ENCODE measurements at places on chromosomes 1 and 21.

DNA sequence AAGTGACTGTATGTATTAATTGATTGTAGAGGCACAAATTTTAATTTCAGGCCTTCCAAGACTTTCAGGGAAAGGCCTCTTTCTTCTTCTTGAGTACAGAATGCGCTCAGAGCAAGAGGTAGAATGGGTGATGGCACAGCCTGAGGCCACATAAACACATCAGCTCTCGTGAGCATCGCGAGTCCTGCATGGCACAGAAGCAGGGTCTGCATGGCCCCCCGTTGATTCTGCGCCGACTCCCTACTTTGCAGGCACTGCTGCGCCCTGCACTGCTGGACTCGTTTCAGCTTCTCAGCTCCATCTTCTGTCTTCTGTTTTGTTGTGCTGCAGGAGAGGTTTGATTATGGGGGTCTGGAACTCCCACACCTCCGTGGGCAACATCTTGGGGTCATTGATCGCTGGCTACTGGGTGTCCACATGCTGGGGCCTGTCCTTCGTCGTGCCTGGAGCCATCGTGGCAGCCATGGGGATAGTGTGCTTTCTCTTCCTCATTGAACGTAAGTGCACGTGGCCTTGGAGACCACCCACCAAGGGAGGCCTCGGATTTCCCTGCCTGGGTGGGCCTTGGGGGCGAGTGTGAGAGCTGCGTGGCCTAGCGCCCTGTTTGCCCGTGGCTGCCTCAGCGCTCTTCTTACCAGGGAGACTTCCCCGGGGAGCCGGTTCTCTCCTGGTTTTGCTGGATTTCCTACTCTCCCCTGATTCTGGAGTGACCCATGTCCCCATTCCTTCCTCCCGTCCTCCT, 29.6 kb downstream of the SLC37A1 start:
- DNase-seq = no peak

- DNase-seq = no peak
Measured at GRCh38 chr21:32795802-32796559, 24.4 kb upstream of the PAXBP1 start.

- DNase-seq = no peak
Measured at GRCh38 chr1:32144033-32144432, 35.4 kb upstream of the TXLNA start.

DNA sequence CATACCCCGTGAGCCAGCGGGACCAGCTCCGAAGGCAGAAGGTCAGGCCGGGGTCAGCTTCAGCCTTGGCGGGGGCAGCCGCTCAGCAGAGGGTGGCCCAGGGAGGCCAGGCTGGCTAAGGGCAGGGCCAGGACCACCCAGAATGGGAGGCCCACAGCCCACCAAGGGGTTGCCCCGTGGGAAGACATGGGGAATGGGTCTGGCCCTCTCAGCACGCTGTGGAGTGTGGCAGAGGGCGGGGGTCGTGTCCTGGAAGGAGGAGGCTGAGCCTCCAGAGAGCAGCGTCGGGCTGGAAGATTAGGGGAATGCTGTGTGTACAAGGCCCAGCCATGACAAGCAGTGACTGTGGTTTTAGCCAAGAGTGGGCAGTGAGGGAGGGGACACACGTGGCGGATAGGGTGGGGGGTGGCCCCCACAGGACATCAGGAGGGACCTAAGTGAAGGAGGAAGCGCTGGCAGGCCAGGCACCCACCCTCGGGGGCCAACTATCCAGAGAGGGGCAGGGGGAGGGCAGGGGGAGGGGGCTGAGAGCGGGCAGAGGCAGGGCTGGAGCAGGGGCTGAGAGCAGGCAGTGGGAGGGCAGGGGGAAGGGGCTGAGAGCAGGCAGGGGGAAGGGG, 43.9 kb upstream of the POFUT2 start:
- DNase-seq = no peak

DNA sequence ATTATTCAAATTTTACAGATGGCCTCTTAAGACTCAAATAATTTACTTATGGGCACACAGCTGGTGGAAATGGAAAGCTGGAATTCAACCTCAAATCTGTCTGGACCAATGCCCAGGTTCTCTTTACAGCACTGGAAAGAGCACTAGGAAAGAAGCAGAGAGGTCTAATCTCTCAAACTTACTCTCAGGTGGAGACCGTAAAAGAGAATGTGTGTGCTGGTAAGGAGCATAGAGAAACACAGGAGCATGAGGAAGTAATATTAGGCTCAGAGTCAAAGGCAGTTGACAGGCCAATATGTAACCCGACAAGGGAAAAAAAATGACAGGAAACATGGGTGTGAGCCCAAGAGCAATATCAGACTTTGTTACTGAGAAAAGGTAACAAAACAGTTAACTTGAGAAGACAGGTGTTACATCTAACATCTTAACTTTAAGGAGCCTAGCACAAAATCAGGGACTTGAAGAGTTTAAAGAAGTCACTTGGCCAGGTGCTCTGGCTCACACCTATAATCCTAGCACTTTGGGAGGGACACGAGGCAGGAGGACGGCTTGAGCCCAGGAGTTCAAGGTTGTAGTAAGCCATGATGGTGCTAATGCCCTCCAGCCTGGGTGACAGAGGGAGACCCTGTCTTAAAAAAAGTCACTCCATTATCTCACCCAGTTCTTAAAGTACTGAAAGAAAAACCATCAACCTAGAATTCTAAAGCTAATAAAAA, 20.7 kb downstream of the PPP1R15B start:
- DNase-seq = no peak

DNA sequence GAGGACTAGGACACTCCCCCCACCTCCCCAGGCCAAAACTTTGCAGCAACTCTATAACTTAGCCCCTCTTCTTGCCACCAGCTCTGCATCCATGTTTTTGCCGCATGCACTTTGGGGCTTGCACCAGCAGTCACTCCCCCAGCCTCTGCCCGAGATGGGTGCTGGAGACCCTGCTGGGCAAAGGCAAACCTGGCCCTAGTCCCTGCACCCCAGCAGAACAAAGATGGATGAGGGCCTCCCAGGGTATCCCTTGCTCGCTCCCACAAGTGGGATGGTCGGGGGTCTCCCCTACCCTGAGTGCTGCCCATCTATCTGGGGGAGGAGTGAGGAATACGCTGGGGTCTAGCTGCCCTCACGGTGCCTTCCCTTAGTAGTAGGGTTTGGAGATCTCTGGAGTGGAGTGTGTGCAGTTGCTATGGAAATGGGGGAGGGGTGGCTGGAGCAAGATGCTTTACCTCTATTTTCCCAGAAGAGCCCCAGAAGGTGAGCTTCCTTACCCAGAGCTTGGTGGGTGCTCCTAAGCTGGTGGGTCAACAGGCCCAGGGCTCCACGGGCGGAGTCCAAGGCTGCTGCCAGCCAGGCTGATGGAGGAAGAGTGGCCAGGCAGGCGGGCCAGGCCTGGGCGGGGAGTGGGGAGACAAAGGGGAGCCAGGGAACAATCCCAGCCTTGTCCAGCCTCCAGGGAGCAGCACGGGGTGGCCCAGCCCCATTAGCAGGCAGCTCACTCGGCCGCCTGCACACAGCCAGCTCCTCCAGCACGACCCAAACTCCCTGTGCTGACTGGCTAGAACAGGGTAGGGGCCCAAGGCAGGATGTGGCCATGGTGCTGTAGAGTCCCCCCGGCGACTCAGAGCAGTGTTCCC, at the start of gene PAQR6:
TSS of gene PAQR6 (minus strand) at position 597 of the 863 bp plus-strand sequence. CDS start 1,325 bp downstream, outside the sequence.
- DNase-seq = no peak

DNA sequence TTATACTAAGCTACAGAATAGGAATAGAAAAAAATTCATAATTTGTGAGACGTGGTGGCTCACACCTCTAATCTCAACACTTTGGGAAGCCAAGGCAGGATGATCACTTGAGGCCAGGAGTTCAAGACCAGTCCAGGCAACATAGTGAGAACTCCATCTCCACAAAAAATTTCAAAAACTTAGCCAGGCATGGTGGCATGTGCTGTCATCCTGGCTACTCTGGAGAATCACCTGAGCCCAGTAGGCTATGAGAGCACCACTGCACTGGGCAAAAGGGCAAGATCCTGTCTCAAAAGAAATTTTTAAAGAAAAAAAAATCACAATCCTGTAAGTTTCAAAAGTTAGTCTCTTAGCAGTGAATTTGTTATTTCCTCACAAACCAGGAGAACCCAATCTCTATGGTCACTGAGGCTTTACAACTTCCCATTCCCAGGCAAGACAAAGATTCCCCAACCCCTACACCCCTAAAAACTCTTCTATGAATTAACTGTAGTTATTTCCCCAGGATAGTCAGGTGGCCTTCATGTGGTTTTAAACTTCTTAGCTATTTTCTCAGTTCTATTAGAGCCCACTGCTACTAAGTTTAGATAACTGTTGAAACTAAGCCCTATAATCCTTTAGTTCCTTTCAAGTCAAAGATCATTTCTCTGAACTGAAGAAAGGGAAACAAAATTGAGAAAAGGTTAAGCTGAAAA, 74.5 kb downstream of the FOXJ3 start:
- no peak for DNase-seq

DNA sequence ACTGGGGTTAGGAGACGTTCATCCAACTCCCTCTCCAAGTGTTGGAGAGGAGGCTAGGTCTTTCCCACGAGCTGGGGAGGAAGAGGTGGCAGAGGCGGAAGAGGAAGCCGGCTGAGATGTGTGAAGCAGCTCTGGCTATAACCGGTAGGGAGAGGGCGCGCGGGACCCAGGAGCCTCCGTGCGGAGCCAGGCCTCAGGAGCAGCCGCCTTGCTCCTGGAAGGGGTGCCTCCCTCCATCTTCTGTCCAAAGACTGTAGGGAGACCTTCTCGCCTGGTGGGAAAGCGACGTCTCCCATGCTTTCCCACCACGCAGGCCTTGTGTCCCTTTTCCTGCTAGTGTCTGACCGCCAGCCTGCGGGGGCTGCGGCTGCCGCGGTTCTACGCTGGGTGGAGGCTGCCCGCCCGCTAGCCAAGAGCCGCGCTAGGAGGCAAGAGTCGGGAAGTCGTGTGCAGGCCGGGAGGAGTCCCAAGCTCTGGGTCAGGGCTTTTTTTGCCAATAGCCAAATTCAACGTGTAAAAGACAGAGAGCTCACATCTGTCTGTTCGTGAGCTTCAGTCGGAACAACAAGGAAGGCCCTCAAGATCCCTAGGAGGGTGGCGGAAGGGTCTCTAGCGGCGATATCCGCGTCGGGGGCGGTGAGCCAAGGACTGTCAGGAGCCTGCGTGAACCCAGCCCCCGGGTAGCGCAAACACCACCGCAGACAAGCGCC, 8.4 kb upstream of the NBPF11 start:
- no peak for DNase-seq

DNA sequence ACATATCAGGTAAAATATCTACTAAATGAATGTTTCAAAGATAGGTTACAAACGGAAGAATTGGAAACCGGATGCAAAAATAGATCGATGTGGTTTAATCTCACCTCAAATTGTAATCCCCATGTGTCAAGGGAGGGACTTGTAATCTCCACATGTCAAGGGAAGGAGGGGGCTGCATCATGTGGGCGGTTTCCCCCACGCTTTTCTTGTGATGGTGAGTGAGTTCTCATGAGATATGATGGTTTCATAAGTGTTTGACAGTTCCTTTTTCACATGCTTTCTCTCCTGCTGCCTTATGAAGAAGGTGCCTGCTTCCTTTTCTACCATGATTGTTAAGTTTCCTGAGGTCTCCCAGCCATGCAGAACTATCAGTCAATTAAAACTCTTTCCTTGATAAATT, 408.7 kb upstream of the TMPRSS15 start:
- DNase-seq = no peak

GRCh38 chr1:31931593-31932225, 6.5 kb downstream of the PTP4A2 start:
- DNase-seq = peak; percentile 63

DNA sequence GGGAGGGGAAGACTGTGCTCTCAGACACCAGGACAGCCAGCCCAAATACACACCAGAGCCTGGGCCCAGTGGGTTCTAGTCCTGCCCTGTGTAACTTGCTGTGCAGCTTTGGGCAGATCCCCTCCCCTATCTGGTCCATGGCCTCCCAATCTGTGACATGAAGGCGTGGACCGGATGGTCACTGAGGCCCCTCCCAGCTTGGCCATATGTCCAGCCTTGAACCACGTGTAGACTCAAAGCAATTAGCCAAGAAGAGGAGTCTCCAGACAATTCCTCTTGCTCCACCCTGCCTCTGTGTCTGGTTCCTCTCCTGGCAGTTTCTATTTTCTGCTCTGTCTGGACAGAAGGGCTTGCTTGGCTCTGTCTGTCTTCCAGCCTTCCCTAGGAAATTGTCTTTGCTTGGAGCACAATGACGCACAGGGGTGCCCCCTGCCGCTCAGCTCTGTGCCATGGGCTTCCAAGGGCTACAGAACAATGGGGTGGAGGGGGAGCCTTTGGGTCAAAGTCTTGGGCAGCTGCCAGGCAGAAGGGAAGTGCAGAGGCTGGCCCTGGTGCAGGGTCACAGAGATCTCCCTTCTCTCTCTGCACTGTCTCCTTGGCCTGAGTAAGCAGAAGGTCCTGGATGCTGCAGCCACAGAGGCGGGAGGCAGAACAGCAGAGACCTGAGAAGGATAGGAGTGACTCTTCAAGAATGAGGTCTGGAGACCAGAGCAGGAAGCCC, 66.1 kb downstream of the TENT5C start:
- DNase-seq = peak; percentile 8

GRCh38 chr1:17233675-17234320, 15.1 kb upstream of the PADI3 start:
- DNase-seq = peak; percentile 100

GRCh38 chr1:152964536-152964935, 5.9 kb upstream of the SPRR4 start:
- peak; percentile 11 for DNase-seq

GRCh38 chr1:15885269-15885668, 37.8 kb downstream of the SPEN start:
- DNase-seq = no peak

- no peak for DNase-seq
Measured at GRCh38 chr1:34361121-34361520, 184.4 kb downstream of the C1orf94 start.

DNA sequence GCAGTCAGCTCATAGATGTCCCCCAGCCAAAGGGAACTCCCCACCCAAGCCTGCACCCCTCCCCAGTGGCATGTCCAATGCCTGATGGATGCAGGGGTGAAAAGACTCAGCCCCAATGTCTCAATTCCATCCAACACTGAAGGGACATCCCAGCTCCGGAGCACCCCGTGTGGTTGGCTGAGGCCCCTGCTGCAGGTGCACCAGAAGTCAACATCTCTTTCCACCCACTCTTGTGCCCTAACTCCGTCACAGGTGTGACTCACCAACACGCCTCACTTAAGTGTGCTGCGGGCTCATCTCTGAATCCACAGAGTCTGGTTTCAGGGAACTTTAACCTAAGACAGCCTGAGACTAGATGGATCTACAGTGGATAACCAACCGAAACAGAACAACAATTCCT, 40.9 kb upstream of the ZBTB18 start:
- peak; percentile 4 for DNase-seq

DNA sequence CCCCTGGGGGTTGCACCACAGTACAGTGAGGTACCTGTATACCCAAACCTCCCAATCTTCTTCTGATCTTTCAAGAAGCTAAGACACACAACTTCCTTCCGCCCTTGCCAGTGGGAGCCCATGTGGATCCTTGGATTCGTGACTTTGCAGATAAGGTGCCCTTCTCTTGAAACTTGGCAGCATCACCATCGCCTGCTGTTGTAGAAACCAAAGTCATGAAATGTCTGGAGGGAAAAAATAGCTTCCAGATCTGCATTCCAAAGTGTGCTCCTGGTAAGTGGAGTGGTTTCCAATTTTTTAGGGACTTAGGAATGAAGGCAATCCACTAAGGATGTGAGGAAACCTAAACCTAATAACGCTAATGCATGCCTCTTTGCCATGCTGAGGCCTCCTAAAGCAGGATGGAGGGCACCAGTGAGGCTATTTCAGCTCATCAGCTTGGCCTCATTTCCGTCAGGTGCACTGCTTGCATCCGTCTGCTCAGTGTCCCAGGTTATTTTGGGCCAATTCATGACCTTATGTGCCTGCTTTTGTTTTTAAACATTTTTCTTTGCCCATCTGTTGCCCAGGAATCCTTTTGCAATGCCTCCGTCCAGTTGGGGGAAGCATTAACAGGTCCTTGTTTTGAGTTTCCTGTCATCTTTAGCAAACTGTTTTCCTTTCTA, 8.2 kb upstream of the EFHD2 start:
- DNase-seq = no peak

GRCh38 chr1:41014871-41015270, 6.7 kb downstream of the SLFNL1 start:
- DNase-seq = no peak
